ENCODE measurements at places on chromosomes 7 and 10.

- DNase-seq = no peak
Observed at GRCh38 chr10:58262766-58263165, 4.9 kb downstream of the IPMK start.

- DNase-seq = no peak
Observed at GRCh38 chr10:15724683-15725082, 5.0 kb upstream of the ITGA8 start.

- DNase-seq = no peak
Observed at GRCh38 chr7:157502701-157503111, 165.9 kb downstream of the DNAJB6 start.

- no peak for DNase-seq
Observed at GRCh38 chr10:996031-996430, 7.8 kb downstream of the GTPBP4 start.

- DNase-seq = no peak
Observed at GRCh38 chr7:46126675-46127300, 205.7 kb upstream of the IGFBP3 start.

- DNase-seq = no peak
Observed at GRCh38 chr7:156998988-156999957, 11.2 kb downstream of the MNX1 start.

GRCh38 chr10:132316133-132316532, 8.4 kb upstream of the STK32C start:
- DNase-seq = no peak

GRCh38 chr7:26965724-26966123, 101.3 kb upstream of the SKAP2 start:
- DNase-seq = no peak

GRCh38 chr7:11552676-11553296, 279.2 kb downstream of the THSD7A start:
- DNase-seq = no peak

DNA sequence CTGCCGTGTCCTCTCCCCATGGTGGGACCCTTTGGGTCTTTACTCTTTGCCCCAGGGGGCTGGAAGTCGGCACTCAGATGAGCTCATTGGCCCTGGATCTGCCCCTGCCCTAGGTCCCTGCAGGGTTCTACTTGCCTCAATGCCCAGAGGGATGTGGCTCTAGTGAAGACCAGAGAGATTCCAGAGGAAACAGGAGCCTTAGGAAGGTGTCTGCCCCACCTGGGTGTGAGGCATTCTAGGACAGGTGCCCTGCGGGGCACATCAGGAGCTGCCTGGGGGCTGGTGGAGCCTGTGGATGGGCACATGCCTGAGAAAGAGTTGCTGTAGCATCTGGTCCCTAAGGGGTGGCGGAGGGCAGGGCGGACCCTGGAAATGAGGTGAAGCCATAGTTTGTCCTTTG, 128.6 kb downstream of the ADCY1 start:
- no peak for DNase-seq

DNA sequence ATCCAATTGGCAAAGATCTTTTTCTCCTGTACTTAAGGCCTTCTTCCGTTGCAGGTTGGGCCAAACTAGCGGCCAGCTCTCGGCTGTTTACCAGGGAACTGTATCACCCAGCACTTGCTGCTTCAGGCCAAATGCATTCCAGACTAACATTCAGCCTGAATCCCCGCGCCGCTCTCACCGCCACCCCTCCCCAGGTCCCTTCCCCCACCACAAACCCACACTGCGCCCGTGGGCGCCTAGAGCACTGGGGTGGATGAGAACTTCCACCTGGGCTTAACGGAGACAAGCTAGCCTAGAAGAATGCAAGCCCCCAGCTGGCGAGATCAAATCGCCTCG, 676 bp downstream of the TCAF1 start:
- no peak for DNase-seq

DNA sequence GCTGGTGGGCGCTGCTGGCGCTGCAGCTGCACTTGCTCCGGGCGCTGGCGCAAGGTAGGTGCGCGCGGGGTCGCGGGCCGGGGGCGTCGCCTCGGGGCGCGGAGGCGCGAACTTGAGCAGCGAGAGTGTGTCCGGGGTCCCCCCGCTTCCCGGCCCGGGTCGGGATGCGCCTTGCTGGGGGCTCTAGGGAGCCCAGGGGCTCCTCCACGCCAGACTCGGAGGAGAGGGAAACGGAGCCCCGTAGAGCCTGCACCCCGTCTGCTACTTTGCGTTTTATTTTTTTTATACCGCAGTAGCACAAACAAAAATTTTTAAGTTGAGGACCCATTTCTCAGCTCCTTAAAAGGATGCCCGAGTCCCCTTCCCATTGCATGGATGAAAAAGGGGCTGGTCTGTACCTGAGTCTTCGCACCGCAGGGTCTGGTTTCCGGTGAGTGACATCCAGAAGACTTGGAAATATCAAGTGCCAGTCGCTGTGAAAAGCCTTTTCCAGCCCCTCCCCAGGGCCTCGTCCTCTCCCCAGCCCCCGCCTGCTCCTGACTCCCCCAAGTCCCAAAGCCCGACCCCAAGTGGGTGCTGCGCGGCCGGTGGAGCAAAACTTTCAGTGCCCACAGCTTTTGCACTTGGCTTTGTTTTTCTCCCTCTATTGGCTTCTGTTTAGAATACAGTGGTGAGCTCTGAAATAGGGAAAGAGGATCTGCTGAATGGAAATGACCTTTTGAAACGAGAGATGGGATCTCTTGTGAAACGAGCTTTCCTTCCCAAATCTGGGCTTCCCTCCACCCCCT, 973 bp downstream of the SDK1 start:
- no peak for DNase-seq

DNA sequence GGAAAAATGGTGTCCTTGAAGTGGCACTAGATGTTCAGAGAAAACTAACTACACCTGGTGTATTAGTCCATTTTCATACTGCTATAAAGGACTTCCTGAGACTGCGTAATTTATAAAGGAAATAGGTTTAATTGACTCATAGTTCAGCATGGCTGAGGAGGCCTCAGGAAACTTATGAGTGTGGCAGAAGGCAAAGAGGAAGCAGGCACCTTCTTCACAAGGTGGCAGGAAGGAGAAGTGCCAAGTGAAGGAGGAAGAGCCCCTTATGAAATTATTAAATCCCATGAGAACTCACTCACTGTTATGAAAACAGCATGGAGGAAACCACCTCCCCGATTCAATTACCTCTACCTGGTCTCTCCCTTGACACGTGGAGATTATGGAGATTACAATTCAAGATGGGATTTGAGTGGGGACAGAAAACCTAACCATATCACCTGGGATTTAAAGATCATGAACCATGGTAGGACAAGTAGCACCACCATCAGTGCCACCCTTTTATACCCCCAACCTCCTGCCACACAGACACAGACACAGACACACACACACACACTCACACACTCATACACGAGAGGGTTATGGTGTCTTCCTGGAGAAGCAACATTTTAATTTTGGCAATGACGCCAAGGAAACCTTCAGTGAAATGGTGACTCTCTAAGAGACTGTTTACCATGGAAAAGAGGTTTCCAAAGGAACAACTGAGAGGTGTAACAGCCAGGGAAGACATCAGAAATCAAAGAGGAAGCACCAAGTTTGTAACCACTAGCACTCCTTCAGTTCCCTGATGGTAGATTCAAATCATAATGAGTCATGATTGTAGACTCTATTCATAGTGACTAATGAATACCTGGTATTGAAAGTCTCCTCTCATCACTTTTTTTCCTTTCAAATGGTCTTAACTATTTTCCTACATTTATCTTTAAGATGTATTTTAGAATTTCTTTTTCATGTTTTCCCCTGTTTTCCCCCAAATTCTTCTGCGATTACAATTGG, 41.8 kb upstream of the WNT16 start:
- no peak for DNase-seq

GRCh38 chr7:82007315-82007714, 237.5 kb upstream of the HGF start:
- DNase-seq = no peak

- no peak for DNase-seq
Observed at GRCh38 chr10:131314799-131315198, 3.3 kb upstream of the TCERG1L start.

GRCh38 chr7:49791088-49791741, 17.8 kb downstream of the VWC2 start:
- DNase-seq = no peak
